ENCODE measurements at places on chromosomes 2 and 18. TPM values are rescaled to one million over a fixed set of nuclear protein-coding genes. Genes with fewer than 3 reads are reported as not detected.

PARD6G gene
- 6.1 TPM for total RNA-seq

ZSWIM2 gene
- not detected for total RNA-seq

RGPD4 gene
- total RNA-seq = not detected

CAPN14 gene
- total RNA-seq = not detected

VWA3B gene
- not detected for total RNA-seq

GAL3ST2 gene
- not detected for total RNA-seq

ONECUT2 gene
- not detected for total RNA-seq

COX7A2L gene
- 269 TPM for total RNA-seq

ASIC4 gene
- not detected for total RNA-seq

NGEF gene
- total RNA-seq = 9.3 TPM

CCDC150 gene
- total RNA-seq = 12.2 TPM

FIGLA gene
- total RNA-seq = not detected

RAX gene
- not detected for total RNA-seq

ABCG5 gene
- not detected for total RNA-seq

SEMA4C gene
- total RNA-seq = 23.0 TPM

DUSP2 gene
- 0.24 TPM for total RNA-seq

SFXN5 gene
- 8.2 TPM for total RNA-seq

TDRD15 gene
- total RNA-seq = not detected

METTL5 gene
- 81.2 TPM for total RNA-seq

FBLN7 gene
- total RNA-seq = not detected

ANKRD53 gene
- total RNA-seq = not detected

FAM228A gene
- not detected for total RNA-seq

SEPTIN10 gene
- 99.8 TPM for total RNA-seq

TMEM169 gene
- 0.84 TPM for total RNA-seq

TOGARAM2 gene
- 0.03 TPM for total RNA-seq

SPAG16 gene
- total RNA-seq = 32.0 TPM
